ENCODE measurements at places on chromosomes 3 and 15.

DNA sequence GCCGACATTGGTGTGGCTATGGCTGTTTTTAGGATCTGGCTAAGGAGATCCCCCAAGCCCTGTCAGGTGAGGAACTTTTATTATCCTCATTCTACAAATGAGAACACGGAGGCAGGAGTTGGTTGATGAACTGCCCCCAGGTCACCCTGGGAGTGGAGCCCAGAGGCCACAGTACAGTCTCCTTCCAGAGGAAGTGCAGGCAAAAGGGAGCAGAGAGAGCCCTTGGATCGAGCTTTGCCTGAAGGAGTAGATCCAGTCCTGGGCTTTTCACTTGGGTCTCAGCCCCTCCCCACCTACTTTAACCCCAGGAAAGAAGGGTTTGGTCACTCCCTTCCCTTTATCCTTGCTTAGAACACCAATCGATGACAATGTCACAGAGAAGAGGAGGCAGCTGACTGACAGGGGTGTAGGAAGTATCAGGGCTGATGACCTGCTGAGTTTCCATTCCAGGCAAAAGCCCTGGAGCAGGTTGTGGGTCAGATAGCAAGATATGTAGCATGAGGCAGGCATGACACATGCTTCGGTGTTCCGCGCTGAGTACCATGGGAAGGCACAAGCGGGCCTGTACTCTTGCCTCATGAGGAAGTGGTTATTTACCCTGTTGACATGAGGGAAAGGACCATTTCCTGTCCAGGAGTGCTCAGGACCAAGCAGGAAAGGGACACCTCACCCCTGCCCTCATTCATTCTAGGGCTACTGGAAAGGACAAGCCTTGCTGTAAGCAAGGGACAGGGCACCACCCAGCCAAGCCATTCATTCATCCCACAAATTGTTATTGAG lies 5.8 kb upstream of the PLA2G4D start:
- no peak for DNase-seq

- DNase-seq, result no peak
These were observed 207.2 kb upstream of the TPM1 start for GRCh38 chr15:62835351-62835750.

DNA sequence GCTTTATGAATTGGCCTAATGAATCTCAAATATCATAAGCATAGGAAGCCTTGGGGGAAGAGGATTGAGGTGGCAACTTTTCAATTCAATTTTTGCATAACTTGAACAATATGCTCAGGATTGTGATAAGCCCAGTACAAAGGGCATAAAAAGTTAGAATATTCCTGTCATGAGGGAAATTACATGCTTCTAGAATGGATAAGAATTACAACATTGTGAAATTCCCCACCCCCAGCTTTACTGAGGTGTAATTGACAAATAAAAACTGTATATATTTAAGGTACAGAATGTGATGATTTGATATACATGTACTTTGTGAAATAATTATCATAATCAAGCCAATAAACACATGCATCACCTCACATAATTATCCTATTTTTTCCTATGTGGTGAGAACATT lies 132.6 kb upstream of the TNIK start:
- no peak for DNase-seq

GRCh38 chr3:72722930-72723726 lies 125.1 kb downstream of the SHQ1 start:
- peak; percentile 20 for DNase-seq

- DNase-seq, result no peak
These were observed 101.4 kb downstream of the CCNL1 start for GRCh38 chr3:157058392-157059071.

DNA sequence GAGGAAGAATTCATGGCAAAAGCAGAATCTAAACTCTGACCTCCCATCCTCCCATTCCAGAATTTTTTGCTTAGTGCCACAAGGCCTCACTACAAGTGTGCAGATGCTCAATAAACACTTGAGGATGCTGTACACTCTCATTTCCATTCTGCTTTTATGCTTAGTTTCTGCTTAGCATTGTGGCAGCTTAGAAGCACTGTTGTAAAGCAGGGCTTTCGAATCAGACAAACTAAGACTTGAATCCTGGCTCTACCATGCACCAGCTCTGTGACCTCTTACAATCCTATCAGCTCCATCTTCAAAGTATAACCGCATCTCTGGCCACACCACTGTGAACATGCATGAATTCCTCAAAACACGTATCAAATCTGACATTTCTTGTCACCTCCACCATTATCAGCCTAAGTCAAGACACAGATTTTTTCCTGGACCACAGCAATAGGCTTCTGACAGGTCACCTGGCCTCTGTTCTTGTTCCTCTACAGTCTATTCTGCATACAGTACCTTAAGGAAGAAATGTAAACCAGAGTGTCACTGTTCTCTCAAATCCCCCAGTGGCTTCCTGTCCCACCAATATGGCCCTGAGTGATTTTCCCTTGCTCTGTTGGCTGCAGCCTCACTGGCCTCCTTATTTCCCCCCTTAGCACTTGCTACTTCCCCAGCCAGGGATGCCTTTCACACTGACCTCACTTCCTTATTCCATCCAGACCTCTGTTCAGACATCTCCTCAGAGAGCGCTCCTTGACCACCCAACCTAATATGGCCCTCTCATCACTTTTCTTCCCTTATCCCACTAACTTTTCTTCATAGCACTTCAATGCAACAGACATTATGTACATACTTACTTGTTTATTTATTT lies 8.1 kb upstream of the PHC3 start:
- no peak for DNase-seq

DNA sequence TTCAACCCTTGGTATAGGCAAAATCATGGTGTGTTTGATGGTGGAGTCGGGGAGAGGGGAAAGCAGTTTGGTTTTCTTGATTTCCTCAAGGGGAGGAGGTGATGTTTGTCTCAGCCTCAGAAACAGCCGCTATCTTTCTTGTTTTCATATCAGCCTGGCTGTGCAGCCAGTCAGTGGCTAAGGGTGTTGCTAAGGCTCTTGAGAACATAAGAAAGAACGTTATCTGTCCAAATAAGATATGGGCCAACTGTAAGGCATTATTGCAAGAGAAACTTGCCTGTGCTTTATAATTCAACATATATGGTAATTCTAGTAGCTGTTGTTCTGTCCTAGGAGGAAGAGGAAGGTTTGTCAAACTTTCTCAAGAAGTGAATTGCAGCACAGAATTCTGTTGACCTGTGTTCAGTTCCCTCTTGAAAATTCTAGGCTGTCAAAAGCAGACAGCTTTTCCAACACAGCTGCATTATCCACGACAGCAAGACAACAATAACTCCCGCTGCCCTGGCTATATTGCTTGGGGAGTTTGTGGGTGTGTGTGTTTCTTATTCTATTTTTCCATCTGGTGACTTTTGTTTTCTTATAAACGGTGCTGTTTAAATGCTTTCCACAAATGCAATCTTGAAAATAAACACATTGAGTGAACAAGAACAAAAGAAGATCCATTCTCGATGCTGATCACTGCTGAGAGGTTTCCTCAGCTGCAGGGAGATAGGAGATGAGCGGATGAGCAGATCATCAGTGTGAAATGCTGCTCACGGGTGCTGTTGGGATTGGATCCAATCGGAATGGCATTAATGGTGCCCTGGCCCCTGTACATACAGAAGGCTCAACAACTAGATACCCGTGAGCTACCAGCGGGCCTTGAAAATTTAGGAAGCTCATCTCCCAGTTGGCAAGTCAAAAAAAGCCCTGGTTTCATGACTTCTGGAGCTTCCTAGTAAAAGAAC lies 90.8 kb upstream of the TNFAIP8L3 start:
- DNase-seq, result no peak

DNA sequence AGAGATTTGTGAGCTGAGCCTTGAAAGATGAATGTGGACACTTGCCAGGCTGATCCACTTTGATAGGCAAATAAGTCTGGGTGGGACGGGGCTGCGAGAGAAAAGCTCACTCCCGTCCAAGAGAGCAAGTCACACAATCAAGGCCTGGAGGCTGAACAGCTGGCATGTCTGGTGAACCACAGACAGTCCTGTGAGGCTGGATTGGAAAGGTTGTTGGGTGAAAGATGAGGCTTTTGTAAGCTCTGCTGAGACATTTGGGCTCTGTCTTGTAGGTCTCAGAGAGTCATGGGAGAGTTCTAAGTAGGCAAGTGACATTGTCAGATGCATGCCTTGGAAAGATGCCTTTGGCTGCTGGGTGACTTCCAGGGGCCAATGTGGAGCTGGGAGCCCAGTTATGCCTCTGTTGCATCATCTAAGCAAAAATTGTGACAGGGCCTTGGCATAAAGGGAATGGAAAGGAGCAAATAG lies 38.5 kb downstream of the RPLP1 start:
- DNase-seq, result peak; percentile 82

DNA sequence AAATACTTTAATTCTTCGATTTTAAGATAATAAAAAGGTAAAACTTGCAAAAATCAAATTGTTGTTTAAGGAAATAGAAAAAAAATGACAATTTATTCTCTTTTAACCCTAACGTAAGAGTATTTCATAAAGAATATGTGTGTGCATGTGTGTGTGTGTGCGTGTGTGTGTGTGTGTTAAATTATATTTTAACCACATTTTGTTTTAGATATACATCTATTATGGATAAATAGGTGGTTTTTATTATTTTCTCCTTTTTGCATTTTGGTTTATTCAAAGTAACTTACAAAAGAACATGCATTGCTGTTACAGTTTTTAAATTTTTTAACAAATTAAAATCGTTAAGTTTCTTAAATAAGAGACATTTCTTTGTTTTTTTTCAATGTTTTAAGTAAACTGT lies 414.4 kb downstream of the NAALADL2 start:
- DNase-seq, result no peak

GRCh38 chr3:123788710-123789109 lies 95.4 kb downstream of the MYLK start:
- no peak for DNase-seq

- DNase-seq, result no peak
These were observed 31.9 kb downstream of the UBE2E1 start for GRCh38 chr3:23837691-23838090.

GRCh38 chr3:154730186-154730585 lies 300.2 kb upstream of the GPR149 start:
- DNase-seq, result no peak

GRCh38 chr15:101135532-101136166 lies 116.2 kb downstream of the CHSY1 start:
- no peak for DNase-seq

GRCh38 chr3:105523501-105523900 lies 156.8 kb downstream of the ALCAM start:
- no peak for DNase-seq

GRCh38 chr3:169026543-169027182 lies 636.8 kb downstream of the MECOM start:
- no peak for DNase-seq

DNA sequence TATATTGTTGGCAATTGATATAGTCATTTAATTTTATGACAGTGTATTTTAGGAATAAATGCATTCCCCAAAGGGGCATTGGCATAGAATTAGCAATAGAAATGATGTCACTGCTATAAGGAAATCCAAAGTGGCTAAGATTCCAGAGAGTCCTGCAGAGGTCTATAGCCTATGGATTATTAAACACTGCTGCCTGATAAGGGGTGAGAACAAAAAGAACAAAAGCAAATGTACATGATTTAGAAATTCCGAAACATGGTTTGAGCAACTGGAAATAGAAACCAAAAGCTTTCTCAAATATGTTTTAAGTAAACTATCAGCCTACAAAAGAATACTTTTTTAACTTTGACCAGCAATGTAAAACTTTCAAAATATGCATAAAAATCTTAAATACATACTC lies 280.1 kb upstream of the RASGRP1 start:
- no peak for DNase-seq

DNA sequence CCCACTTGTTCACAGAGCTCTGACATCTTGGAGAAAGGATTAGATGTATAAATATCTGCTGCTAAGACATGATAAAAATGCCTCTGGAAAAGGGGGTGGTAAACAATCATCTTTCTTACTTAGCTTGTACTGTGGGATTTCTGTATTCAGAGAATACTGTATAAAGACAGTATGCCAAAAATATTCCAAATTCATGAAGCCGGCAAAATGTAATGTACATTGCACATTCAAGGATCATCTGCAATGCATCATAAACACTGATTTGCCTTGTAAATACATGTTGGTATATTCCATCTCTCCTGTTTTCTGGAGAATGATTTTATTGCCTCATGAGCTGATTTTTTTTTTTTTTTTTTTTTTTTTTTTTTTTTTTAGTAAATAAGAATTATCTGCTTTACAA lies 355.3 kb downstream of the ROBO1 start:
- DNase-seq, result no peak

DNA sequence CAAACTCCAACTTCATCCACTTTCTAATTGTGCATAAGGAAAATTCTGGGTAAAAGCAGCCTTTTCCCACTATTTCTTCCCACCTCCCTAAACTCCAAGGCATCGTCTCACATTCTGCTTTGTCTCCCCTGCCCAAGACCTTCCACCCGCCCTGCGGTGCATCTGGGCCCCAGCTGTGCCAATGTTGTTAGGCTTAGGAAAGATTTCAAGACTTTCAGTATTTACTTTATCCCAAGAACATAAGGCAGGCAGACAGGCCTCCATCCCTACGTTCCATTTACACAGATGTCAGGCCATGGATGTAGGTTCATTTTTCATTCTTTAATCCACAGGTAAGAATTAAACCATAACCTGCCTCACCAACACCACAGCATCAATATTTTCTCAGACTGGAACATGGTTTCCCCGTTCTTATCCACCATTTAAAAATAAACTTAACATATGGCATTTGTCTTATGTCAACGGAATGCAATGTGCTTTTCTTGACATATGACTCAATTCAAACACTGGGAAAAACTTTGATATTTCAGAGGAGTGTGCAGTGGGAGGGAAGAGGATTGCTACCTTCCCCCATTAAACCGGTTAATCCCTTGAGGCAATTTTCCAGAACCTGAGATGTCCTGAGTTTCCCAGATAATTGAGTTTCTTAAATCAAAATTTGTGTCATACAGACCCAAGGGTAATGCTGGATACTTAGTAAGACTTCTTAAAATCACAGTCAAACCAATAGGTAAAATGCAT lies 238.0 kb upstream of the LRIG1 start:
- no peak for DNase-seq

- DNase-seq, result no peak
These were observed 129.3 kb downstream of the WNT5A start for GRCh38 chr3:55357796-55358195.

DNA sequence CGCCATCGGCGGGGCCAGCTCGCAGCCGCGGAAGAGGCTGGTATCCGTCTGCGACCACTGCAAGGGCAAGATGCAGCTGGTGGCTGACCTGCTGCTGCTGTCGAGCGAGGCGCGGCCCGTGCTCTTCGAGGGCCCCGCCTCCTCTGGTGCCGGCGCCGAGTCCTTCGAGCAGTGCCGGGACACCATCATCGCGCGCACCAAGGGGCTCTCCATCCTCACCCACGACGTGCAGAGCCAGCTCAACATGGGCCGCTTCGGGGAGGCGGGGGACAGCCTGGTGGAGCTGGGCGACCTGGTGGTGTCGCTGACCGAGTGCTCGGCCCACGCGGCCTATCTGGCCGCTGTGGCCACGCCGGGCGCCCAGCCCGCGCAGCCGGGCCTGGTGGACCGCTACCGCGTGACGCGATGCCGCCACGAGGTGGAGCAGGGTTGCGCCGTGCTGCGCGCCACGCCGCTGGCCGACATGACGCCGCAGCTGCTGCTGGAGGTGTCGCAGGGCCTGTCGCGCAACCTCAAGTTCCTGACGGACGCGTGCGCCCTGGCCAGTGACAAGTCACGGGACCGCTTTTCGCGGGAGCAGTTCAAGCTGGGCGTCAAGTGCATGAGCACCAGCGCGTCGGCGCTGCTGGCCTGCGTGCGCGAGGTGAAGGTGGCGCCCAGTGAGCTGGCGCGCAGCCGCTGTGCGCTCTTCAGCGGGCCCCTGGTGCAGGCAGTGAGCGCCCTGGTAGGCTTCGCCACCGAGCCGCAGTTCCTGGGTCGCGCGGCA lies 1.8 kb downstream of the TLNRD1 start:
- DNase-seq, result no peak

- no peak for DNase-seq
These were observed 316.7 kb upstream of the TBL1XR1 start for GRCh38 chr3:177513815-177514610.
